Karpas-422 (cell line): ENCODE measurements at places on chromosomes 7 and 10. TPM values are rescaled to one million over a fixed set of nuclear protein-coding genes. Genes with fewer than 3 reads are reported as not detected.

The CYP3A5 gene
- total RNA-seq = not detected in 2 replicates

GRCh38 chr10:86820509-86820908, 64.1 kb downstream of the BMPR1A start:
- no peaks in the 10 kb centered on the region for H3K4me1 ChIP-seq
- H3K27ac ChIP-seq = no peak overlapping the region
- H3K27me3 ChIP-seq = no peaks in the 10 kb centered on the region
- H3K4me3 ChIP-seq = no peak overlapping the region
- no peaks in the 10 kb centered on the region for H3K36me3 ChIP-seq

The VAX1 gene
- total RNA-seq = not detected in 2 replicates

The ST8SIA6 gene
- total RNA-seq = not detected in 2 replicates

The CYP3A7 gene
- total RNA-seq = not detected in 2 replicates

The ANKRD2 gene
- total RNA-seq = not detected in 2 replicates
